ENCODE measurements at places on chromosomes 4 and X. TPM values are rescaled to one million over a fixed set of nuclear protein-coding genes. Genes with fewer than 3 reads are reported as not detected.

NPY2R gene
- total RNA-seq, result 0.42 TPM

FATE1 gene
- not detected for total RNA-seq

PNCK gene
- 4.5 TPM for total RNA-seq

KDR gene
- total RNA-seq, result 70.5 TPM

ETNPPL gene
- total RNA-seq, result 8.2 TPM

ABLIM2 gene
- 29.1 TPM for total RNA-seq

PAGE4 gene
- total RNA-seq, result not detected

ARHGAP36 gene
- total RNA-seq, result not detected

MAGEB18 gene
- total RNA-seq, result not detected

TCEAL6 gene
- not detected for total RNA-seq

MAGED4 gene
- 3.9 TPM for total RNA-seq

F11 gene
- total RNA-seq, result not detected

UGT2B17 gene
- not detected for total RNA-seq

CD40LG gene
- total RNA-seq, result 0.20 TPM

CD38 gene
- total RNA-seq, result 6.3 TPM

COL4A5 gene
- total RNA-seq, result 9.3 TPM

ATP5ME gene
- total RNA-seq, result 219 TPM

BGN gene
- 25.6 TPM for total RNA-seq

CLCN5 gene
- total RNA-seq, result 7.8 TPM

SERTM2 gene
- total RNA-seq, result not detected
